ENCODE measurements at places on chromosomes 7 and 10.
A peak's percentile ranks its signal among the peaks of the same experiment; 100 is the strongest.

DNA sequence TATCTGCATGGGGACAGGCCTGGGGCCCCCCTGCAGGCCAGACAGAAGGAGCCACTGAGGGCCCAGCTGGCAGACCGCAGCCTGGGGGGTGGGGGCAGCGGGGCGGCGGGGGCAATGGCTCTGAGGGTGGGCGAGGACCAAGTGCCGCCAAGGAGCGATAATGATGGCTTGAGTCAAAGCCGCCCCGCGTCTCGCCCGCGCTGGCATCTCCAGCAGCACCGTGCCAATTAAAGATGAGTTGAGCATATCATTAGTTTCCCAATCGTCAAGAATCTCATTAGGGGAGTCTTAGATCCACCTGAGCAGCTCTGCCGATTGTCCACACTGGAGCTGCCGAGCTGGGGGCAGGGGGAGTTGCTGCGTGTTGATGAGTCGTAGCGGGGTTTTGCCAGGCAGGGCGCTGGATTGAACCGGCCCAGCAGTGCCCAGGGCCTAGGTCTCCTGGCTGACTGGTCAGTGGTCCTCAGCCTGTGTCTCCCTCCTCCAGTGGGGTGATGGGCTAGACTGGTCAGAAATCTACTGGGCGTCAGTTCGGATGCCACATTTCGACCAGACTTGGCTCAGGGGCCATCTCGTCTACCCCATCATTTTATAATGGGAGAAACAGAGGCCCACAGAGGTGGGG lies 41.0 kb upstream of the PSMG3 start:
- DNase-seq: no peak

- no peak for DNase-seq
Measured at GRCh38 chr7:81549484-81550016, 220.3 kb downstream of the HGF start.

DNA sequence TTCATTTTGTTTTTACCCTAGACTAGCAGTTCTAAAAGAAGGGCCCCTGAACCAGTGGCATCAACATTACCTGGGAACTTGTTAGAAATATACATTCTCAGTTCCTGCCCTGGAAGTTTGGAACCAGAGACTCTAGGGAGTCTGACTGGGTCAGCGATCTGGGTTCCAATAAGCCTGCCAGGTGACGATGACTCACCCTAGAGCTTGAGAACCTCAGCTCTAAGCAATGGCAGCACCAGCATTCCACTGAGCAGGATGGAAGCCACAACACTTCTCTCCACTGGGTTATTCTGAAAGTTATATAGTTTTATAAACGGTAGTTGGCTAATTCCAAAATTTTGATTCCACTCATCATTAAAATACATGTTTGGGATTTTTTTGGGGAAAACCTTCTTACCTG lies 97.0 kb upstream of the AMPH start:
- DNase-seq: no peak

- no peak for DNase-seq
Measured at GRCh38 chr7:151009327-151010036, 14.8 kb downstream of the ATG9B start.

DNA sequence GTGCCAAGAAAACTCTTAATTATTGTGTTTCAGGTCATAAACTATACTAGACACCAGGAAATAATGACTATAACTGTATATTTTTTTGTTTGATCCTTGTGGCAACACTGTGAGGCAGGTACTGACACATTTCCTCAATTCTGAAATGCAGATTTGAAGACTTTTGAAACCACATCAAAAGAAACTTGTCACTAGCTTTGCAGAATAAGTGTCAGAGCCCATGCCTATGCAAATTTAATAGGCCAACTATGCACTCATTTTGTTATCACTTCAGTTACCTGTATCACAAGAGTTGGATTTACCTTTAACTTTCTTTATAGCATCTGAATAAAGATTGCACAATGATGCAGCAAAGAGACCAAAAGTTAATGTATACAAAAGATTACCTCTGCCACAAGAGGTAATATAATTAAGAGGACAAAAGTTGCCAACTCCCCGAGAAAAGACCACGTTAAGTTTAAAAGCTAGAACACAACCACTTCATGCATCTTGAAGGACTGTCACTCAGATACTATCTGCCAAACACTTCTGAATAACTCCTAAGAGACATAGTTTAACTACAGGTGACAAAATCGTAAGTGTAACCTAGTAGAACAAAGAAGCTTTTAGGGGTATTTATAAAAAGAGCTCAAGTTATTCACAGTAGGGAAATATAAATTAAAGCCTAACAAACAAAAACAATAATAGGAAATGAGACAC lies 80.5 kb downstream of the ELAPOR2 start:
- DNase-seq: no peak

DNA sequence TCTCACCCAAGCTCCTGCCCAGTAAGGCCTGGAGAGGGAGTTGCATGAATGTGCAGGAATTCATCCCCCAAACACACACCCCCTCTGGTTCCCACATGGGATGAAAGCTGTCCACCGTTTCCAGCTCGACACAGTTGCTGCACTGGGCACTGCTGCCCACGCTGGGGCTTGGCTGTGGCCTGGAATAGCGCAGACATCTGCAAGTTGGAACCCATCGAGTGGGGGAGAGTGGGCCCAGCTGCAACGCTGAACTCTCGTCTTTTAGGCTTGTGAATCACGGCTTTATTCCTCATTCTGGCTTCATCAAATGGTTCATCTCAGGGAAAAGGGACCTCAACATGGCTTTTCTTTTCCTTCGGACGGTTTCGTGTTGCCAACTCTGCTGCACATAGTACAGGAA lies 264.7 kb downstream of the DNAJB6 start:
- no peak for DNase-seq

DNA sequence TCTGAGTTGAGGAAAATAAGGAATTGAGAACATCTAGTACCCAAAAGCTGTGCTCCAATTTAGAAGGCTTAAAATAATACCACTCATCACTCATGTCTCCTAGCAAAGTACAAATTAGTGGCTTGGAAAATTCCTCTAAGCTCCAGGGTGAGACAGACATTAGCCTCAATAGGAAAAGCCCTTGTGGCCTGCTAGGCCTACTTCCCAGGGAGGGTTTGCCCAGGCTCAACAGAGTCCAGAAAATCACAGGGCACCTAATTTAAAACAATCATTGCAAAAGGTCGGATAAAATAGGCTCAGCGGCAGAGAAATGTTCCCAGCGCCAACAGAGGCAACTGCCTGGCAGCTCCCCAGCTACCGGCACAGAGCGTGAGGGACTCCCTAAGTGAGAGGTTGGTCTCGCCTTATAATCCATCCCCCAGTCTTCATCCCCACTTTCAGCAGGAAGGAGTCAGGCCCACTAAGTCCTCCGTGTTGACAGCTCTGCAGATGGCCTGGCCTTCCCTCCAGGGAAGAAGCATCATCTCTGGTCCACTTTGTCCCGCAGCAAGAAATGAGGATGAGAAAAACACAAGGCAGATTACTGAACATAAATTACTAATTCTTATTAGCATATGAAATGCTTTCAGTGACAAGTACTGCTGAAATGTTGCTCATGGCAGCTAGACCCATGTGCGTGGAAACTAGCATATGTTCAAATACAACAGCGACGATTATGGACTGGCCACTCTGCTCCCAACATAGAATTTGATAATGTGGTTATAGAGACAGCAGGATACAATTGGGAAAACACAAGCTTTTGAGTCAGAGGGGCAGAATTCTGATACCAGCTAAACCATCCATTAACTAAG lies 1177.7 kb upstream of the AUTS2 start:
- DNase-seq: no peak

DNA sequence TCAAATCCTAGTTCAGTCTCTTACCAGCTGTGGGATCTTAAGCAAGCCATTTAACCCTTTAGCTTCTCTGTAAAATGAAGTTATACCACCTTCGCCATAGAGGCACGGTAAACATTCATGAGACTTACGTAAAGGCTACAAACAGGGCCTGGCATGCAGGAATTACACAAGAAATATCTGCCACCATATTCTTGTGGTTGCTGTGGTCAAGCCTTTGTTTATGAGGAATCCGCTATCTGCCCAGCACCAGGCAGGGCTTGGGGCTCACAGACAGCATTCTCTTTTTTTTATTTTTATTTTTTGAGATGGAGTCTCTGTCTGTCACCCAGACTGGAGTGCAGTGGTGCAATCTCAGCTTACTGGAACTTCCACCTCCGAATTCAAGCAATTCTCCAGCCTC lies 9.9 kb downstream of the AIFM2 start:
- no peak for DNase-seq

DNA sequence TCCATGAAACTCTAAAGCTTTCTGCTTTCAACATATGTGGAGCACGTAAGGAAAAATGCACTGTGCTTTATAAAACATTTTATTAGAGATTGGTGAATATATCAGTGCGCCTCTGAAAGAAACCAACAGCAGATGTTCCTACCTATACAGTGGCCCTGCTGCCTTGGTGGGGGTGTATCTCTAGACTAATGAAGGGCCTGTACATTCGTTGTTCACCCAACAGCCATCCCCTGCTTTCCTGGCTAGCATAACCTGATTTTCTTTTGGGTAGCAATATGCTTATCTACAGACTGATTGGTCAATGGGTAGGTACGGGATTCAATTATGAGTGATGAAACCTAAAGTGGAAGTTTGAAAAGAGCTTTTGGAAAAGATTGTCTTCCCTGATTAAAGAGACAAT lies 119.7 kb upstream of the FAM133B start:
- no peak for DNase-seq

GRCh38 chr7:101823596-101823995 lies 6.2 kb downstream of the CUX1 start:
- no peak for DNase-seq

DNA sequence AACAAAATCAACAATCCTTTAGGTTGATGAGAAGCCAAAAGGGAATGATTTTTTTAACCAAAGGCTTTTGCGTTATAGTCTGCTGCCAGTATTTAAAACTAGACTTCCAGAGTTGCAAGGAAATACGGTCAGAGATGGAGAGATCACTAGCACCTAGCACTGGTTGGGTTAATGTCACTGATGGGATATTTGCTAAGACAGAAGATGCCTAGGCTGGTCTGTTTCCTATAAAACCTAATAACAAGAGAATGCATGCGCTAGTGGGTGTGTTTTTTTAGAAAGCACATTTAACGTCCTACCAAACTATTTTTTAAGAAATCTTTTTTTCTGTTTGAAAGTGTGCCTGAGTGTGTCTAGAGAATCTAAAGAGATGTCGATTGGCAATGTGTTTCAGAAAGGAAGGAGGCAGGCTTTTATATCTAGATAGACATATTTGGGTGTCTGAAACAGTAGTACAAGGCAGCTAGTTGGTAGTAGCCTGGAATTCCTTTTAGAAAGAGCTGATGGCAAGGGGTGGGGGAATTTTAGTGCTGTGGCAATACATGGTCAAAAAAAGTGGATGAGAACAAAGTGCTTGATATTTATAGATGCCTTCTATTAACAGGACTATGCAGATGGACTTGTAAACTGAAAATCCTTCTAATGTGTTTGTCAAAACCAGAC lies 863 bp downstream of the CALD1 start:
- DNase-seq: peak; percentile 37

- peak; percentile 56 for DNase-seq
Measured at GRCh38 chr10:92242910-92243671, 47.8 kb downstream of the CPEB3 start.

DNA sequence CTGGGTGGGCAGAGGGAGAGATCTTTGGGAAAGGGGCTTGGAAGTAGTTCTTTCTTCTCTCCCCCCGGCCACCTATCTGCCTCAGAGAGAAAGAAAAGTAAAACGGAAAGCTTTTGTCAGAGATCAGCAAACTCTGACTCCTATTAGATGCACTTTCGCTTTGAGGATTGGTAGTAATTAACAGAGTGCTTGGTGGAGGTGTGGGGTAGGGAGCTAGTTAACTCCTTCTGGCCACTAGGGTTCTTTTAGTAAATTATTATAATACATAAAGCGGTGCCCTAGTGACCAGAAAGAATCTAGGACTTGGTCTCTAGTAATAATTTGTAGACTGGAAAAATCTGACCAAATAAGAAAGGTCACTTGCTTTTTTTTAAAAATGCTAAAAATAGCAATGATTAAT lies 54.6 kb downstream of the CPVL start:
- no peak for DNase-seq

DNA sequence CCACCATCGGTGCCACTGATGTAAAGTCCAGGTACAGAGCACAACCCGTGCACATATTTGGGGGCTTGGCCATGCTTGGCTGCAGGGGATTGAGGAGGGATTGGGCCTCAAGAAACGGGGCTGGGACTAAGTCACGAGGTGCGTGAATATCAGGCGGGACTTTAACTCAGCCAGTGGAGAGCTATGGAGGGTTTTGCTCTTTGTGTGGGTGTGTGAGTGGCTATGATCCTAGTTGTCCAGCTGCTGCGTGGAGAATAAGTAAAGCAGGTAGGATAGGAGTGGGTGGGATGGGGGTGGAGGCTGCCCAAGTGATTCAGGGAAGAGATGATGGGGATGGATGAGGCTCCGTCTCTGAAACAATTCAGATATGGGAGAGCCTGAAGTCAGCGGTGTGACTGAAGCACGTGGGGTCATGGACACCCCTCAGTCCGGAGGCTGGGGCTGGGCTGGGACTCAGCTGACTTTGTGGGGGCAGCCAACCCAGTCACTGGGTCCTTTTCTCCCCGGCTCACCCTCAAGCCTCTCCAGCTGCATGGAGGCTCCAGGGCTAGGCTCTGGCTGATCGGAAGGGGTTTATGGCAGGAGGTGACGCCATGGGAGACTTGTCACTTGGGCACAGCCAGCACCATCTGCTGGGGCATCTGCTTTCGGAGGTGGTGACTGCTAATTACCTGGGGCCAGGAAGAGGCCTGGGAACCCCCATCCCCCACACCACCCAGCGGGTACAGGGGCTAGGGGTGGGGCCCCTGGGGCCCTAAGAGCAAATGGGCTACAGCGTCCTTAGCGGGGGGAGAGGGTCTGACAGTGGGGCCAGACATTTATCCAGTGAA lies 1.7 kb upstream of the LFNG start:
- DNase-seq: peak; percentile 75

DNA sequence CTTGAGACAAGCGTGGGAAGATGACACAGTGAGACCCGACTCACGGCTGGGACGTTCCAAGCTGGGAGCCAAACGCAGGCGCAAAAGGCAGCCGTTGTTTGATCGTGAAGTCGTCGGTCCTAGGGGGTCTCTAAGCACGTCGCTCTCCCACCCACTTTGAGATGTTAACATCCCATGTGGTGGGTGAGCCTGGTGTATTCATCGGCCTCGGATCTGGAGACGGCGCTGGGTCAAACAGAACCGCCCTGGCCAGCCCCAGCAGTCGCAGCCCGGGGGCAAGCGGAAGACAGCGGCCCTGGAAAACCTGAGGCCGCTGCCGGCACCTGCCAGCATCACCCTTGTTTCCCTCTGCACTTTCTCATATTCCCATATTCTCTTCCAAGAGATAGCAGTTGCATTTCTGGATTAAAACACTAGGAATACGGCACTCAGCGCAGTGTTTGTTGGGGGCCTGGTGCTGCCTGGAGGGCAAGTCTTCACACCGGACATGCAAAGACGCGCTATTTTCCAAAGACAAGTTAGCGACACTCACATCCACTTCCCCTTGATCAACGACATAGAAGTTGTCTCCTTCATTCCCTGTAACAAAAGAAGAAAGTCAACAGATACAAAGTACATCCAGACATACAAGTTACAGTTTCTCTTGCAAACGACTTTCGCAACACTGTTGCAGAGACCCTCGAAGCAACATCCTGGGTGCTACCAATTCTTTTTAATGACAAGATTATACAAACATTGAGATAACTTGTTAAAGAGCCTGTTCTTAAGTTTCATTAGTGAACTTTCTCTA lies 86.2 kb upstream of the PDGFA start:
- DNase-seq: no peak

- DNase-seq: no peak
Measured at GRCh38 chr10:73884017-73884416, 9.7 kb upstream of the CAMK2G start.

- DNase-seq: peak; percentile 18
Measured at GRCh38 chr7:69438584-69439412, 159.5 kb upstream of the AUTS2 start.

All from fibroblast of skin of abdomen (primary cell).